HS-27A (cell line): ENCODE measurements at places on chromosomes 5 and 9.

- no peak for DNase-seq
These were observed 28.1 kb downstream of the ARHGAP26 start for GRCh38 chr5:142798099-142798770.

DNA sequence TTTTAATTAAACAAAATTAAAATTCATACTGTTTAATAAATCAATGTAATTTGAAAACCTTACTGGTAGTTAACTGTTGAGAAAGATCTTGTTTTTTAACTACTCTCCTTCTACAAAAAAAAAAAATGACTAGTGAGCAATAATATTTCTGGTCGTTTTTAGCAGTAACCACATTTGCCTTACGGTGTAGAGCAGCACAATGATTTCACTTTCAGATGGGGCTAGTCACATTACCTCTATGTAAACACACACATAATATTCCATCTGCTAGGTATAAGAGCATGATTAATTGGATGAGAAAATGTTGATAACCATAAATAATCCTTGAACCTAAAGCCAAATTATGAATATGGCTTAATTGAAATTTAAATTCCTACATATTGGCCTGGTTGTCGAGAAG, 198.1 kb downstream of the CHSY3 start:
- no peak for DNase-seq

- no peak for DNase-seq
These were observed 20.7 kb downstream of the PTGES start for GRCh38 chr9:129732100-129732499.

DNA sequence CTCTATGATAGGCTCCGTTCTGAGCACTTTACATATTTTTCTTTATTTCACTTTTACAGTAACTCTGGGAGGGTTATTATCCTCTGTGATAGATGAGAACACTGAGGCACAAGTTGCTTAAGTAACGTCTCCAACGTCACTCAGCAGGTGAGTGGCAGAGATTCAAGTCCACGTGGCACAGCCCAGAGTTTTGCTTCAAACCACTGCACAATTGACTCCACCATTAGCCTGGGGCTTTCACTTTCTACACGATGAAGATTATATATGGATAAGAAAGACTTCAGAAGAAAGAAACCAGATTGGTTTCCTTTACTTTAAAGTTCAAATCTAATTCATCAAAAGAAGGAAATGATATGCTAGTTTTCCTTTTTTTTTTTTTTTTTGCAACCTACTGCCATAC, 245.9 kb downstream of the SYK start:
- DNase-seq, result no peak

DNA sequence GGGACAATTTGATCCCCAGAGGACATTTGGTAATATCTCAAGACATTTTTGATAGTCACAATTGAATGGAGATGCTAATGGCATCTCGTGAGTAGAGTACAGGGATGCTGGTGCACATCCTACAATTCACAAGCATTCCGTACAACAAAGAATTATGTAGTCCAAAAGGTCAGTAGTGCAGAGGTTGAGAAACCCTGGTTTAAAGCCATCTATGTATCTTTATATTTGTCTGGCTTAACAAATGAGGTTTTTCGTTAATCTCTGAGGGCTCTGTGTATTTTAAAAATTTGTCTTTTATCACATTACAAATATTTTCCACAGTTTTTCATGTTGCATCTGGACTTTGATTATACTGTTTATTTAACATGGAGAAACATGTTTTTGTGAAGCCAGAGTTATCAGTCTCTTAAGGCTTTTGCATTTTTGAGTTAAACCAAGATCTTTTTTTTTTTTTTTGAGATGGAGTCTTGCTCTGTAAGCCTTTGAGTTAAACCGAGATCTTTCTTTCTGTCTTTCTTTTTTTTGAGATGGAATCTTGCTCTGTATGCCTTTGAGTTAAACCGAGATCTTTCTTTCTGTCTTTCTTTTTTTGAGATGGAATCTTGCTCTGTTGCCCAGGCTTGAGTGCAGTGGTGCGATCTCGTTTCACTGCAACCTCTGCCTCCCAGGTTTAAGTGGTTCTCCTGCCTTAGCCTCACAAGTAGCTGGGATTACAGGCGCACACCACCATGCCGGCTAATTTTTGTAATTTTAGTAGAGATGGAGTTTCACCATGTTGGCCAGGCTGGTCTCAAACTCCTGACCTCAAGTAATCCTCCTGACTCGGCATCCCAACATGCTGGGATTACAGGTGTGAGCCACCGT, 2.8 kb downstream of the HSDL2 start:
- DNase-seq, result no peak

DNA sequence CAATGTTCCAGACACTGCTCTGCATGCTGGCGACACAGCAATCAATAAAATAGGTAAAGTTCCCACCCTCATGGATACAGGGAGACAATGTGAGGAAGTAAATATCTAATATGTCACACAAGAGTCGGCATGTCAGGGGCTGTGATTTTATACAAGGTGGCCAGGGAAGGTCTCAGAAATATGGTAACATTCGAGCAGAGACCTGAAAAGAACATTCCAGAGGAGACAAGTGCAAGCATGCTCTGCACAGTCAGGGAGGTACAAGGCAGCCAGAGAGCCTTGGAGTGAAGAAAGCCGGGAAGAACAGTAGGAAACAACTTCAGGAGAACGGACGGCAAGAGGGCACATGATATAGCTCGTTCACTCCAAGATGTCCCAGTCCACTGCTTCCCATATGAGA, 89.2 kb upstream of the ZNF462 start:
- no peak for DNase-seq

- DNase-seq, result no peak
These were observed 46.5 kb downstream of the SVEP1 start for GRCh38 chr9:110532908-110533665.

DNA sequence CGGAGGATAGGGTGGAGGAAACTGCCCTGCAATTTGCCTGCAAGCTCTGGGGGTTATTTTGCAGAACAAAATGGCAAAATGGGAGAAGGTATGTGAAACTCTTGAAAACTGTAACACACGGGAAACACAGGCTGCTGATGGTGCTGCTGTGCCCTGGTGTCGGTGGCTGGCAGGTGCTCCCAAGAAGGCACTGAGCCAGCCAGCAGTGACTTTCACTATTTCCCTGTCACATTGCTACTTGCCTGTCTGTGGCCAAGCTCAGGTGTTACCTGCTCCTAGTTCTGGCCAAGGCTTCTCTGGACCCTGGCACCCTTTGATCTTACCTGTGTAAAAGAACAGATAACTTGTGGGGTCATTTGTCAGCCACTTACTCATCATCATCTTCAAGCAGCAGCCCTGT, 102.2 kb downstream of the CMYA5 start:
- DNase-seq, result no peak

- no peak for DNase-seq
These were observed 61.0 kb downstream of the FBXO4 start for GRCh38 chr5:41985945-41986695.

GRCh38 chr9:136201609-136202453, 3.1 kb downstream of the LHX3 start:
- DNase-seq, result no peak

DNA sequence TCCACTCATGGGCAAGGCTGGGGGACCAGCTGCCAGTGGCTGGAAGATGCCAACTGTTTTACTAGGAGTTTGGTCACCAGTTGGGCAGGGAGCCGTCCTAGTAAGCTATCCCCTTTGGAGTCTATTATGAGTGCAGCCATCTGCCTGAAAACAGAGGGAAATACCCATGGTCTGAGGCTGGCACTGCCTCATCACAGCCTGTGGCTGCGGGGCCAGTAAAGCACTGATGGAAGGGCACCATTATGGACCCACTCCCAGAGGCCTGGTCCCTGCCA, 187.2 kb upstream of the PANK3 start:
- DNase-seq, result no peak

- no peak for DNase-seq
These were observed 311.2 kb downstream of the TRIM32 start for GRCh38 chr9:116998305-116998704.

GRCh38 chr5:76125346-76125745, 42.2 kb downstream of the SV2C start:
- no peak for DNase-seq

GRCh38 chr9:109990541-109990940, 210.5 kb downstream of the PALM2AKAP2 start:
- no peak for DNase-seq

- no peak for DNase-seq
These were observed 161.7 kb upstream of the STK32A start for GRCh38 chr5:147073098-147073497.

GRCh38 chr5:37816883-37817282, 23.0 kb downstream of the GDNF start:
- DNase-seq, result no peak

- DNase-seq, result no peak
These were observed 42.5 kb downstream of the GNA14 start for GRCh38 chr9:77605449-77606220.

GRCh38 chr5:153775923-153776322, 262.8 kb downstream of the FAM114A2 start:
- DNase-seq, result no peak

- DNase-seq, result no peak
These were observed 14.4 kb upstream of the HRCT1 start for GRCh38 chr9:35891646-35892045.

GRCh38 chr9:13035822-13036221, 243.7 kb downstream of the MPDZ start:
- DNase-seq, result no peak

- no peak for DNase-seq
These were observed 214.9 kb upstream of the WWC1 start for GRCh38 chr5:168076561-168076991.

GRCh38 chr5:121263456-121263855, 588.2 kb upstream of the FTMT start:
- DNase-seq, result no peak

GRCh38 chr9:35306283-35306682, 144.5 kb downstream of the UNC13B start:
- no peak for DNase-seq

GRCh38 chr5:134503937-134504437, 21.5 kb upstream of the JADE2 start:
- DNase-seq, result no peak

DNA sequence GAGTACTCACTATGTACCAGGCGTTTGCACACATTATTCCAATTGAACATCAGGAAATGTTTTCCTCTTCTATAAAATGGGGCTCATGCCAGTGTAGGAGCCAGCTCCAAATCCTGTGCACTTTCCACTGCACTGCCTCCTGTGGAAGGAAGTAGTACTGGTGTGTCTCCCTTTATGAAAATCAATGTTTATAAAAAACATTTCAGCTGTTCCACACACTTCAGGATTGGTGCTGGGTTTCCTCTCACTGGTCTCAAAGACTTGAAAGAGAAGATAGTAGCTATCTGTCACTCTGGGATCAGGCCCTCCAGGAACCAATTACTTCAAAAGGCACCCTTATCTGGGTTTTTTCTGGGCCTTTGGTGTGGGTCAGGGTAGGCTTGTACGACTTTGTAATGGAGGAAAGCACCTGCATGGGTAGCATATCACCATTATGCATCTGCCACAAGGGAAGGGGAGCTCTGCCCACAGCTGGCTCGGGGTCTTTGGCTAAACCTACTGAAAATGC, 32.5 kb downstream of the RAB14 start:
- DNase-seq, result no peak

GRCh38 chr9:121308765-121309164, 40.8 kb downstream of the GSN start:
- DNase-seq, result no peak

DNA sequence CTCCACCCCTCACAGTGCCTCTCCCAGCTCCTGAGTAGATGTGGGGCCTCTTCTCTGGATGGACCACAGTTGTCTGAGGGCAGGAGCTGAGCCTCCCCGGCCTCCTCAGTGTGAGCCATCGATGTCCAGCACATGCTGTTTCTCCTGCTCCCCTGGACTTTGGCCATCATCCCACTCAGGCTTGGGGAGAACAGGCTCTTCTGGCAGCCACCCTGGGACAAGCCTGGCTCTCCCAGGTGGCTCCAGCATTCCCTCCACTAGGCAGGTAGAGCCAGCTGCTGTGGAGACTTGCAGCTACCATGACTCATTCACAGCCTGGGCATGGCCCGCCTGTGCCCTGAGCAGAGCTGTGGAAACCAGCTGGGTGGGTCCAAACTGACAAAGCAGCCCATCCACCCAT, 77.0 kb downstream of the CSNK1A1 start:
- no peak for DNase-seq

GRCh38 chr9:116153765-116154333, at the start of gene PAPPA:
TSS of gene PAPPA (plus strand) at chr9:116153791. CDS start at chr9:116154173, 382 bp downstream.
- no peak for DNase-seq

DNA sequence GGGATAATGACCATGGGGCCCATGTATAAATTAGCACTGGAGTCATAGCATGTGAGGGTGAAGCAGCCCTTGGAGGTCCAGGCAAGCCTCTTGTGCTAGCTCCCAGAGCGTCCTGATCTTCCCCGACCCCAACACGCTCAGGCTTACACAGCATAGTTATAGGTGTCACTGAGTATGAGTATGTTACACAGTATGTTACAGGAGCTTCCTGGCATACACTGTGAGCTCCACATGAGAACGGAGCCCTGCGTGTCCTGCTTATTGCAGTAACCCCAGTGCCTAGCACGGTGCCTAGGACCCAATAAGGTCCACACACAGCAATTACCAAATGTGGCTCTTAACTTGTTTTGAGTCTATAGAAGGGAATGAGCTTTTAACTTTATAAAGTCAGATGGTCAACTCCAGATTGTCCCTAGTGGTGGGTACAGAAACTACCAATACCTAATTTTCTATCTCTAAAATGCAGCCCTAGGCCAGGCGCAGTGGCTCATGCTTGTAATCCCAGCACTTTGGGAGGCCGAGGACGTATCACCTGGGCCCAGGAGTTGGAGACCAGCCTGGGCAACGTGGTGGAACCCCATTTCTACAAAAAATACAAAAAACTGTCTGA, 64.1 kb downstream of the PLAC8L1 start:
- DNase-seq, result no peak

GRCh38 chr9:134032456-134033222, 7.4 kb downstream of the BRD3OS start:
- DNase-seq, result no peak

GRCh38 chr9:73133921-73134407, 17.7 kb upstream of the ANXA1 start:
- DNase-seq, result no peak

GRCh38 chr5:39720136-39720535, 295.4 kb upstream of the DAB2 start:
- DNase-seq, result no peak

- no peak for DNase-seq
These were observed 41.2 kb downstream of the EXD3 start for GRCh38 chr9:137381501-137382443.

DNA sequence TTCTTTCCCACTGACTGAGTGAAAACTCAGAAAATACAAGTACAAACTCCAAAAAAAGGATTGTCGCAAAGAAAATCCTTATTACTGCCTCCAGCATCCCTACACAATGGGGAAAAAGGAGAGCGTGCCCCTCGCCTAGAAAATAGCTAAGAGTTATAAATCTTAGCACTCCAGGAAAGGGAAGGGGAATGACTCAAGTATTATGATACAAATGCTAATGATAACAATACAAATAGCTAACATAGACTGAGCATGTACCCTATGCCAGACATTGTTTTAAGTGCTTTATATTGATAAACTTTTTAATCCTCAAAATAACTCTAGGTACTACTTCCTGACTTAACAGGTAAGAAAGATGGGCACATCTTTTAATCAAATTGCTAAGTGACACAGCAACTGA, 70.8 kb upstream of the VCAN start:
- no peak for DNase-seq
